ENCODE measurements at places on chromosomes 6 and 20.

DNA sequence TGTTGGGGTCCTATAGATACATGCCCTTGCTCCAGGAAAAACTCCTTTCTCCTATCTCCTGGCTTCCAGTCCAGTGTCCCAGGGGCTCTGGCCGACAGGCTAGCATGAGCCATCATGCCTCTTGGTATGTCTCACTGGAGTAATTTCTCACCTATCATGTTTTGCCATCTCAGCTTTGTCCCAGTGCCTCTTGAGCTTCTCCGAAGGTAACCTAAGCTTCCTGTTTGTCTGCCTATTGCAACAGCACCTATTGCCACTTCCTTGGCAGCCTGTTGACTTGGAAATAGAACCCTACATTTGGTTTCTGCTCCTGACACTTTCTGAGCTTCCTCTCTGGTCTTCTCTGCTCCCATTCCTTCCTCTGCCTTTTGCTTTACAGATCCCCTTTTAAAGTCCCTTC, 197.7 kb downstream of the KCNQ5 start:
- DNase-seq = no peak

- no peak for DNase-seq
Observed at GRCh38 chr6:140897804-140898573, 1234.7 kb upstream of the GJE1 start.

DNA sequence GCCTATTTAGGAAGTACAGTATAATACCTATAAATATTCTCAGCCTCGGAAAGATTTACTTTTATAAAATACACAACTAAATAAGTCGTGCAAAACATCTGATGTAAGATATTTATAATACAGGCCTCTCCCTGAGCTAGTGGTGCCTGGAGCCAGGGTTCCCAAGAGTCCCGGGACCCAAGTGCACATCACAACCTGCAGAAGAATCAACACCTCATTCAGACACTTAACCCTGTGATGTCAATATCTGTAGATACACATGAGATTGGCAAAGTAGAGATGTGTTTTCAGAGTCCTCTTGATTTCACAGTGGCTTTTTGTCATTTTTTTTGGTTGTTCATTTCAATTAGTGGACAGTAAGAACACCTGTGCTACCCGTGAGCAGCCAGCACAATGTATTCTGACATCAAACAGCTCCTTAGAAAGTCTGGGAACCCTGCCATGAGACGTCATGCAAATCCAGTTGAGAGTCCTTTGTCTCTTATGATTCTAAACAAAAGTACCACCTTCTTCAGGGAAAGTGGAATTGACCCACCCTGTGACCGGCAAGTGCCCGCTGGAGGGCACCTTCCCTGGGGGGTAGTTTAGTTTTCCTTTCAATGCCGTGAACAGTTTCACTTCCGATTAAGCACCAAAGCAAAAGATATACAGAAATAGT, 101.6 kb downstream of the DACT2 start:
- no peak for DNase-seq

DNA sequence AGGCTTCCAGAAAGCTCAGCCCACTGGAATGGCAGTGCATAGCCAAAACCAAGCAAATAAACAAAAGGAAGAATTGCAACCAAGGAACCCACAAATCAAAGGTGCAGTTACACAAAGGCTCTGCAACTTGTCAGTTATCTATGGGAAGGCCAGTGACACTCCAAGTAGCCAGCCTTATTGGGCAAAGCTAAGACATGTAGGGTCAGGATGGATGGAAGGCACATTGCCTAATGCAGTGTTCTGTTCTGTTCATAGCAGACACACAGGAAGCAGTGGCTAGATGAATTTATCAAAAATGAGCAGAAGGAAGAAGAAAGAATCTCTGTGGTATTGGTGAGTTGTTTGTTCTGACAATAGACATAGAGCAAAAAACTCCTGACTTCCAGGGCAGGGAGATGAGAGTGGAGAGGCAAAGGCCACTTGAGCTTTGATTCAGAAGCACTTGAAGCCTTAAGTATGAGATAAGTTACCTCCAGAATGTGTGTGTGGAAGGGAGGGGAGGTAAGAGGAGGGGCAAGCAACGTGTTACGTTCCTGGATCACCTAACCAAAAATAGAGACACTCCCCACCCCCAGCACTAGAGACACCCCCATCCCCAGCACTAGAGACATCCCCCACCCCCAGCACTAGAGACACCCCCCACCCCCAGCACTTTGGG, 57.9 kb upstream of the AKAP12 start:
- no peak for DNase-seq

- no peak for DNase-seq
Observed at GRCh38 chr20:47638851-47639250, 137.2 kb downstream of the NCOA3 start.

- DNase-seq = no peak
Observed at GRCh38 chr6:87308970-87309369, 13.4 kb upstream of the SMIM8 start.

- no peak for DNase-seq
Observed at GRCh38 chr6:5280920-5281319, 19.6 kb downstream of the FARS2 start.

DNA sequence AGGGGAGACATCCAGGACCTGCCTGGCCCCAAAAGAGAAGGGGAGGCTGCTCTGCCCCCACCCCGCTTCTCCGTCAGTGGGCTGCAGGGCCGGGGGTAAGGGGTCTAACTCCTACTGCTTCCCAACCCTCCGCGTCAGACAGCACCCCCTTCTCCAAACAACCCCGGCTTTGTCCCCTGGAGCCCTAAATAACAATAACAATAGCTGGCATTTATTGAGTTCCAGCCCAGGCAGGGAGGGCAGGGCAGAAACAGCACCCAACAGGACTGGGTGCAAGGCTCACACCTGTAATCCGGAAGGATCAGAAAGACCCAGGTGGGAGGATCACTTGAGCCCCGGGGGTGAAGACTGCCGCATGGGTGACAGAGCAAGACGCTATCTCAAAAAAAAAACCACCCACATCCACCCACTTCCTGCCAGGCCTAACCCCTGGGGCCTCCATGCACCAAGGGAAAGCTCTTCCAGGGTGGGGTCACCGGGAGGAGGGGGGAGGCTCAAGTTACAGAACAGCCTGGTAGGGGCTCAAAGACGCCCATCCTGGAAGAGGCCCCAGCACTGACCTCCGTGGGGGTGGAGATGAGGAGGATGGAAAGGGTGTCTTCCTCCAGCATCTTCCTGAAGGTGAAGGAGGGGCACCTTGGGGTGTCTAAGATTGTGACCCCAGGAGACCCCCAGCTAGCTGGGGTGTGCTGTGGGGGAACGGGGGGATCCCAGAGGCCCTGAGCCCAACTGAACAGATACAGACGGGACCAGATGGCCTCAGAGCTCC, 1.3 kb upstream of the FNDC11 start:
- no peak for DNase-seq

DNA sequence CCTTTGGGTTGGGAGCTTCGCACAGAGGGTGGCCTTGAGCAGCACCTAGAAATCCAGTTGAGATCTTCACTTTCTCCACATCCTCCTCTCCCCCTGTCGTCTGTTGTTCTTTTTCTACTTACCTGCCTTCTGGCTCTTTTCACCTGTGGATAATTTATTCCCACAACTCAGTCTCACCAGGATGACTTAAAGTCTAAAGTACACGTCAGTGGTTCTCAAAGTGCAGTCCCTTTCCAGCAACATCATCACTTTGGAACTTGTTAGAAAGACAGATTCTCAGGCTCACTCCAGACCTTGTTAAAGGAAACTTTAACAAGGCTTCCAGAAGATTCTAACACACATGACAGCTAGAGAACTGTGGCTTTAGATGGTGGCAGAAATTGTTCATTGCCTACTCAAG, 27.7 kb upstream of the BCAS1 start:
- no peak for DNase-seq

DNA sequence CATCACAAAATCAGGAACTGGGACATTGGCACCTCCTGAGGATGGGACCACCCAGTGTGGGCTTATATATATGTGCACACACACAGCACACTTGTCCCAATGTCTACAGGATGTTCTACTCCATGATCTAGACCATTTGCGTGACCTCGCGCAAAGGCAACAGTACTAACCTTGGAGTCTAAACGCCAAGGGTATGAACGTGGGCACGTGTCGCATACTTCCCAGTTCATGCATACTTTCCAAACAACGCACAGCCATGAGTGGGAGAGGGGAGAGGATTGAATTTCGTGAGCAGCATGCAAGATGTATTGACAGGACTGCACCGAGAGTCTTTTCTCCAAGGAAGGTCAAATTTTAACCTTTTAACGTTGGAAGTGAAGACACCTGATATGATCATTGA, 214.2 kb upstream of the QKI start:
- DNase-seq = no peak

DNA sequence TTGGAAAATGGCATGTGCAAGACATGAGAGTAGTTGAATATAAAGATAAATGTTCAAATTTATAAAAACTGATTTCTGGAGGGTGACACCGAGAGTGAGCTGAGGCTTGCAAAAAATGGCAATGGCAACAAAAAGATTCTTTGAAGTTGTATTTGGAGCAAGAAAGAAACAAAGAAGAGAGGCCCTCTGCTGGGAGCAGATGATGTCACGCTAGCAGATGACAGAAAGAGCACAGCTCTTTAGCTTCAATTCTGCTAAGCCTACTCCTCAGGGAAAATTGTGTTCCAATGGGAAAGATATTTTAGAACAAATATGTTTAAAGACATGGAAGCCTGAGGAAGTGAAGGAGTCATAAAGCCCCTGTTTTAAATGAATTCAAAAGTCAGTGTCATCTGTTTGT, 125.3 kb upstream of the NOX3 start:
- DNase-seq = no peak

GRCh38 chr20:22374066-22374465, 210.3 kb downstream of the FOXA2 start:
- no peak for DNase-seq

- DNase-seq = no peak
Observed at GRCh38 chr6:22807261-22807660, 237.9 kb downstream of the HDGFL1 start.

- DNase-seq = no peak
Observed at GRCh38 chr6:129865013-129865412, 3.9 kb upstream of the TMEM244 start.

- DNase-seq = no peak
Observed at GRCh38 chr6:114304304-114304887, 38.4 kb downstream of the HS3ST5 start.

DNA sequence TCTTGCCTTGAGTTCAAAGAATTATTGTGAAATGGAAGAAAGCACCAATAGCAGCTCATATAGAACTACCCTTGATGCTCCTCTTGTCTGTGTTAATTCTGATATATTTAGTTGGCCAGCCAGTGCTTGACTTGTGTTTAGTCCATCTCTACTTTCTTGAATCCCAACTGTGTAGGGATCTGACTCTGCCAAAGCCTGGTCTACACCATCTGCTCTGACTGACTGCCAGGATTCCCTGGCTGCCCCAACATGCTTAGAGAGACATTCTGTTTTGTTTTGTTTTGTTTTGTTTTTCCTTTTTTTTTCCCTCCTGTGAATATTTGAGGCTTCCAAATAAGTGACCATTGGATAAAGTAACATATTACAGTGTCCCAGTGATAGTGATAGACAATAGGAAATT, 953.7 kb upstream of the MANEA start:
- DNase-seq = no peak

DNA sequence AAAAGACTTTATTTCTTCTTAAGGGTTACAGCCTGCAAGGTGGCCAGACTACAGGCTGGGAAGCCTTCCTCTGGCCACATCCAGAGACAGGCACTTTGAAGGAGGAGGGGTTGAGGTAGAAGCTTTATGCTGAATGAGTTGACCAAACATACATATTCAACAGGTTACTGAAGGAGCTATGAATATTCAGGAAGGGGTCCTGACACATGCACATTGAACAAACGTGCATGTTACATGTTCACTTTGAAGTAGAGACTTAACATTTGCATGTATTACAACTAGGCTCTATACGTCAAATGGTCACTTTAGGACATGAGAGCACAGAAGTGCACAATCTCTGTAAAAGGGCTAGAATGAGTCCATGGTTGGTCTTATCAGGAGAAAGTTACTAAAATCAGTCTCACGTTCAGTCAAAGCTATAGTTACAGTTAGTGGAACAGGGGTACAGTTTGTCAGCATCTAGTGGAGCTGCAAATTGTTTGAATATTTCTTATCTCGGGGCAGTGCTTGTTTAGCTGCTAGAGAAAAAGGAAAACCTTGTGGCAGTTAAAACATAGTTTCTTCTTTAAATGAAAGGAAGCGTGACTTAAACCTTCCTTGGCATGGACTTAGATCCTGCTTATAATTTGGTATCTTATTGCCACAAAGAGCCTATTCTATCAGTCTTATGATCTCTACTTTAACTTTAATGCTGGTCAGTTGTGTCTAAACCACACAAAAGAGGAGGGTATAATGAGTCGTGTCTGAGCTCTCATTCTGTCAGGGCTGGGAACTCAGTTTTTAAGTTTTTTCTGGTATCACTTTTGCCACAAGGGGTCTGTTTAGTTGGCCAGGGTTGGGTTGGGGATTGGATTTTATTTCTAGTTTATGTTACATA, 4.6 kb upstream of the ZSCAN9 start:
- DNase-seq = no peak

DNA sequence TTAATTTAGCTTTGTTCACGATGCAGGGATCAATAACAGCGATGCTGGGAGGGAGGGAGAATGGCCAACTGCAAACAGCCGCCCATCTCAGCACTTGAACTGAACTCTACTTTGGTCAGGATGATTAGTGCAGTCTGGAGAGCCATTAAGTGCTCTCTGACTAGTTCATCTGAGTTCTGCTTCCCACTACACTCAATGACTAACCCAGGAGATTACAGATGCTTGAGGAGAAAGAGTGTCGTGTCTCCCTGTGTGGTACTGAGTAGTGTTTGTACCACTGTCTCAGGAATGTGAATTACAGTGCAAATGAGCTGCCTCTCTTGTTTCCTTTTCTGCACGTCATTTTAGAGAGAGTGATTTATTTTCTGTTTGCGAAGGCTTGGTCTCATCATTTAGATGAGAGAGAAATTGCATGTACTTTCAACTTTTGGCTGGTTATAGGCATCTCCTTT, 23.5 kb downstream of the CARMIL1 start:
- no peak for DNase-seq

- no peak for DNase-seq
Observed at GRCh38 chr20:64237316-64237715, 18.2 kb upstream of the PCMTD2 start.

GRCh38 chr20:25054096-25054820, 3.7 kb downstream of the ACSS1 start:
- DNase-seq = no peak

DNA sequence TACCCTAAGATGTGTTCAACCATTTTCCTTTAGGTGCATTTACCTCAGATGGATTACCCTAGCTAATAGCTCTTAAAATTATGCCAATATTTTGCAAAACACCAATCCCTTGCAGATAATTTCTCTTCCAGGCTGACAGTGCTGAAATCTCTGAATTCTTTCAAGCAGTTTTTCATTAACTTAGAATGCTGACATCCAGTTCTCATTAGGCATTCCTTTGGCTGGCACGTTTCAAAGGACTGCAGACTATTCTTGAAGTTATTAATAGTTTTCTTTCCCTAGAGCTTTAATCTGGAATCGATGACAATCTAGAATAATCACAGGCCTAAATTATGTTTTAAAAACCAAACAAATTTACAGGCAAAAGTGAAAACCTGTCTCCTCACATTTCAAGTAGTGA, 68.3 kb downstream of the SMLR1 start:
- no peak for DNase-seq

- no peak for DNase-seq
Observed at GRCh38 chr6:107419733-107420132, 39.6 kb downstream of the PDSS2 start.

- no peak for DNase-seq
Observed at GRCh38 chr6:63963769-63964315, 328.2 kb downstream of the PHF3 start.
